ENCODE measurements at places on chromosomes 12 and 14.
A peak's percentile ranks its signal among the peaks of the same experiment; 100 is the strongest.

GRCh38 chr14:22303589-22304195 lies 285.3 kb downstream of the DAD1 start:
- DNase-seq: peak; percentile 6

GRCh38 chr12:31895449-31896150 lies 63.6 kb upstream of the RESF1 start:
- DNase-seq: no peak

- DNase-seq: no peak
These were observed 29.8 kb downstream of the ANKRD9 start for GRCh38 chr14:102479777-102480176.

- DNase-seq: no peak
These were observed 39.9 kb downstream of the TMTC1 start for GRCh38 chr12:29743801-29744200.

GRCh38 chr12:55041345-55042055 lies 21.7 kb downstream of the NEUROD4 start:
- DNase-seq: peak; percentile 15

- DNase-seq: no peak
These were observed 3.7 kb upstream of the SIX1 start for GRCh38 chr14:60652674-60653651.

- no peak for DNase-seq
These were observed 12.2 kb downstream of the NELL2 start for GRCh38 chr12:44863867-44864266.

- DNase-seq: no peak
These were observed 149.1 kb downstream of the NTF3 start for GRCh38 chr12:5581019-5581418.

GRCh38 chr12:11879306-11879705 lies 191.4 kb upstream of the BCL2L14 start:
- no peak for DNase-seq

DNA sequence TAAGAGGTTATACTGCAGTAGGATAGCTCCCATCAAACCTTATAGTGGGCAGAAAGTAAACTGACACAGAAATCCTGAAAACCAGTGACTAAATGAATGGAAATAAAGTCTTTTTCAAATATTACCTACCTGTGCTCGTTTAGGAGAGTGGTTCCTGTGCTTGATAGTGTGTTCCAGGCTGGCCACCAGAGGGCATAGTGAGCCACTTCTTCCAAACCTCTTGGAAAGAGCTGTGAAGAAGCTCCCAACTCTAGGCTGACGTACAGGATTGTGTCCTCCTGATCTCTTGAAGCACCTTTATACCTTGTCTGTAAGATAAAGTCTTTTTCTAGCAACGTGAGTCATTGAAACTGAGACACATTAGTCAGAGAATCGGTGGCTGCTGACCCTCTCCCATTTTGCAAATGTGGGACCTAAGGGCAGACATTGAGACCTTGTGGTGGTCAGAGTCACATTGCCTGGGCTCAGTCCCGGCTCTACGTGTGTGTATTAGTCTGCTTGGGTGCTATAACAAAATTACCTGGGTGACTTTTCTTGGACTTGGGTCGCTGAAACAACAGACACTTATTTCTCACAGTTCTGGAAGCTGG lies 17.6 kb downstream of the TDP1 start:
- peak; percentile 55 for DNase-seq

DNA sequence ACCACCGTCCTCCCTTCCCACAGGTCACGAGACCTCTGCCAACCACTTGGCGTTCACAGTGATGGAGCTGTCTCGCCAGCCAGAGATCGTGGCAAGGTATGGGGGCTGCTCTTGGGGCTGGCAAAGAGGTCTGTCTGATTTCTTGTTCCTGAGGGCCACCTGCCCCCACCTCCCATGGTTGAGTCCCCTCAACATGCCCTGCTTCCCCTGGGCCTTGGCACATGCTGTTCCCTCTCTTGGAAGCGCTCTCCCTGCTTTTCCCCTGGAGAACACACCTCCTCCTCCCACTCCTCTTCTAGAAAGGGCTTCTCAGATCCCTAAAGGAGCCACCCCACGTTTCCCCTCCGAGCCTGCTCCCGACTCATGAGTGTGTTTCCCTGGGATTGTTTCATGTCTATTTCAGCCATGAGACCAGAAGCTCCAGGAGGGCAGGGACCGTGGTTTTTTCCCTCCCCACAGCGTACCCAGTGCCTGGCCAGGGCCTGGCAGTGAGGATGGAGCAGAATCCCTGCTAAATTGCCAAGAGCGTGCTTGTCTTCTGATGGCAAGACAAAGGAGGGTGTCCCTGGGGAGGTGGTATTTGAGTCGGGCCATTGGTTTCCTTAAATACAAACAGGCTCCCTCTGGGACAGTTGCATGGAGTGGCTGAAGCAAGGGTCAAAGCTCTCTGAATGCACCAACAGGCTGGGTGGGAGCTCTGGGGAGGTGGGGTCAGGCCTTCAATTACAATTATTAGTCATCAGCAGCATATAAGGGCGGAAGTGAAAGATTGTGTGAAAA lies 34.1 kb downstream of the CYP46A1 start:
- DNase-seq: no peak

DNA sequence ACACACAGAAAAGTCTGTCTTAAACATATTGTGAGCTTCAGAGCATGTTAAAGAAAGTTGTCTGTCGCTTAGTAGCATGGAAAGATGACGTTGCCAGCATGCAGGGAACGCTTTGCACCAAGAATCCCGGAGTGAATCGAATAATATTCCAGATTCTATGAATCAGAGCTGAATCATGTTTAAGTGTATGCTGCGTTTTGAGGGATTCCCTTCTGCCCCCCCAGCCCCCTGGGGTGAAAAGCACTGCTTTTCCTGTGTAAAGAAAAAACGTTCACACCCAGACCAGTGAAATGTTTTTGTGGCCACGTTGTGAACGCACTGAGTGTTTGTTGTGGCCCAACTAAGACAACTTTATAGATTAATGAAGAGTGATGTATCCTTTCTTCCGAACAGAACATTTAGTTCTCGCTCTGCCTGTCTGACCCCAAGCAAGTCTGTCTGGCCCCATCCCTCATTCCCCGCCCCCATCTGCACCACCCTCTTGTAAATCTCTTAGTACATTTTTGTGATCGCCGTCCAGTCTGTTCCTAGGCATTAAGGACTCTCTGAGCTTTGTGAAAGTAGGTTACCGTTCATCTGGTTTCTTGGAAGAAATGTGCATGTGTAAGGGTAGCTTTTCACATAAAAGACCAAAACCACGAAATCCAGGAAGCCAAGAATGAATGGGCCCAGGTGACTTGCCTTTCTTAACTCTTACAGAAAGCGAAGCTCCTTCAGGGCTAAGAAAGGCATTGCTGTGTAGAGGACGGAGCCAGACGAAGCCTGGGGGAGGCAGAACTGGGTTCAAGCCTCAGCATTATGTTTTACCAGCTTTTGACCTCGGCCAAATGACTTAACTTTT lies 103.0 kb downstream of the SAMD4A start:
- DNase-seq: no peak

GRCh38 chr12:78324234-78324633 lies 493.5 kb downstream of the NAV3 start:
- no peak for DNase-seq

- peak; percentile 68 for DNase-seq
These were observed 20.5 kb upstream of the GUCY2C start for GRCh38 chr12:14716848-14717444.

DNA sequence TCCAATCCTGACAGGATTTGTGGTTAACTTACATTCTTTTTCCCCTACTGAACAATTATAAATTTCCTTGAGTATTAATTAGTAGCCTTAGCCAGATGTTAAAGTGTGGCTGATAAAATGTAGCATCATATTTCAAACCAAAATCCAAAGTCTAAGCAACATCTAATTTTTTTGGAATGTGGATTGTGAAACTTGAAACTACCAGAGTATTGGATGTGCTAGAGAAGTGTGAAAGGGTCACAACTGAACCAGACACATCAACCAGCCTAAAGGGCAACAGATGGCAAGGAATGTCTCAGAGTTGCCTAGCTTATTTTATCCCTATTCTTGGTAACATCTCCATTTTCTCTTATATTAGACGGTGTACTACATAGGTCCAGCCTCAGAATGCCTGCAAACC lies 153.1 kb upstream of the DCN start:
- DNase-seq: no peak

GRCh38 chr12:87794854-87795253 lies 234.3 kb downstream of the C12orf50 start:
- no peak for DNase-seq

DNA sequence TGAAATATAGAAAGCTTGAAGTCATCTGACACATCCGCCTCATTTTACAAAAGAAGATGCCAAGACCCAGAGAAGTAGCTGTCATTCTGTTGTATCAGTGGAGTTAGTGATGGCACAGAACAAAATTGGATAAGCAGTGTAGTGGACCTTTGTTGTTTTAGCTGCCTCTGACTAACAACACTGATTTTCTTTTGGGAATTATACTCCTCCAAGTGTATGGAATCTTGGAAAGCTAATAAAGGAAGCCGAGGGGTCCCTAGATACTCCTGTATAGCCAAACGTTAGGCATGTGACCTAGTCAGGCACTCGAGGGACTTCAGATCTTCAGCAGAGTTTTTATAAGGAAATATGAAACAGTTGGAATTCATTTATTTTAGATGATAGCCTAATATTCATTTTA lies 94.5 kb downstream of the OTOGL start:
- no peak for DNase-seq

- peak; percentile 42 for DNase-seq
These were observed 9.8 kb upstream of the PARP11 start for GRCh38 chr12:3882896-3883564.

GRCh38 chr12:122891661-122892525 lies 4.0 kb downstream of the VPS37B start:
- peak; percentile 62 for DNase-seq

GRCh38 chr14:100736269-100737180 lies 9.8 kb downstream of the DLK1 start:
- DNase-seq: no peak

DNA sequence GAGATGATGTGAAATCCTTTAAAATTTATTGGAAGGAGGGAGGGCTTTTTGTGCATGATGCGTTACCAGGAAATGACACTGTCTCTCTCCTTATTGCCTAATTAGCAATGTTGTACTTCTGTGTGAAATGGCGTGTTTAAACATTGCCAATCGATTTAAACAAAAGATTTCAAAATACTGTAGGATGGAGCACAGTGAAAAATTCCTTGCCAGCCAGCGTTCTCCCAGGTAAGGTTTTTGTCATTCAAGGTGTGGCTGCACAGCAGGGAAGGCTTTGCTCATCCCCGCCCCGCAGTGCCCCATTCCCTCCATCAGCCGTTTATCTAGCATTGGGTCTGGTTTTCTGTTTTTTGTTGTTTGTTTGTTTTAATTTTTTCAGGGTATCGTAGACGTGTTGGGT lies 137.3 kb downstream of the CACNA1C start:
- DNase-seq: no peak

GRCh38 chr12:66144791-66145754 lies 14.5 kb upstream of the LLPH start:
- DNase-seq: peak; percentile 93

DNA sequence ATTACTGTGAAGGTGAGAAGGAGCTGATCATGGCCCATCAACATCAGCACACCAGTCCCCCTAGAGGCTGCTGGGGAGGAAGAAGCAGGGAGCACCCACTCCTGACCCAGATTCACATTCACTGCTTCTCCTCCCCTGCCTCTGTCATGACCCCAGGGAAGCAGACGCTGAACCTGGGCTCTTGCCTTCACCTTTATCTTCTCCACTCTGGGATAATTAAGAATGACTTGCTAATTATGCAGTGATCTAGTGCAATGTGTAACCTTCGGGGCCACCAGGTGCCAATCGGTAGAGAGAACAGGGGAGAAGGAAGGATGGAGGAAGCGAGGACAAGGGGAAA lies 44.4 kb upstream of the IQSEC3 start:
- no peak for DNase-seq

DNA sequence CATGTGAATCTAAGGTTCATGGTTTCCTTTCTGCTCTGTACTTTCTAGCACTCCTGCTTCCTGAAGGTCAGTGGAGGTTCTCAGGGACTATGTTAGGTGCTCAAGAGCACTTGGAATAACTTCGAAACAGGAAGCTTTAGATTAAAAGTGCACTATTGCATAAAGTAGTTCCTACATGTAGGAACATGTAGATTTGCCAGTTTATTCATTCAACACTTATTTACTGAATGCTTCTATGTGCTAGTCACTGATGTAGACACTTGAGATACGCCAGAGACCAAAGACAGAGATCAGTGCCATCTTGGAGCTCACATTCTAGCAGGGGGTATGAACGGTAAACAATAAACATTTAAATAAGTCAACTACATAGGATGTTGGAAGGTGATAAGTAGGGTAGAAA lies 87.7 kb downstream of the DHRS2 start:
- DNase-seq: no peak

DNA sequence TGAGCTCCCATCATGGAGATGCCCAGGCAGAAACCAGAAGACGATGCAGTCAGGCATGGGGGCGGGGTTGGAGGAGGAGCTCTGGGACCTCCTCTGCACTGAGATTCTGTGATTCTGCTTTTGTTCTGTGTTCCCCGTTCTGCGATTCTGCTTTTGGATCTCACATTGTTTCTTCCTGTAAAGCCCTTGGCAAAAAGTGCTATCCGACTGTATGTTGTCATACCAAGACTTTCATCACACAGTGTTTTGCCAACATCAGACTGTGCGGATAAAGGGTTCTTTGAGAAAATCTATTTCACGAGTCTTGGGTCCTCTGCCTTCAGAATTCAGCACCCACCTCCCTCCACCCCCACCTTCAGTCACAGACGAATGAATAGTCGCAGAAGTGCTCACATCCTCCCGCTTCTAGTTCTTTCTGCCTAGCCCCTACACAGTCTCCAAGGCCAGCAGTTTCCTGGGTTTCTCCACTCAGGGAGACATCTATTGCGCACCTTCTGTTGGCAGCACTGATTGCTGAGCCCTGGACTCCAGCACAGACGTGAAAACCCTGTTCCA lies 24.7 kb upstream of the PWP1 start:
- DNase-seq: no peak

GRCh38 chr12:19018302-19018970 lies 111.1 kb upstream of the PLEKHA5 start:
- no peak for DNase-seq

- DNase-seq: peak; percentile 21
These were observed 590.5 kb upstream of the ATP2B1 start for GRCh38 chr12:90299121-90299520.

- DNase-seq: no peak
These were observed 43.3 kb downstream of the DEGS2 start for GRCh38 chr14:100116134-100116533.

- DNase-seq: no peak
These were observed 9.5 kb upstream of the MEG3 start for GRCh38 chr14:100816286-100816949.

- DNase-seq: no peak
These were observed 10.9 kb upstream of the KRT77 start for GRCh38 chr12:52713960-52714886.

- DNase-seq: no peak
These were observed 35.8 kb downstream of the SLC6A12 start for GRCh38 chr12:177980-178828.

GRCh38 chr12:27015730-27016076 lies 1.5 kb upstream of the TM7SF3 start:
- peak; percentile 68 for DNase-seq

Measured in AML-193 (cell line).